Activated effector memory CD4-positive, alpha-beta T cell treated with Interleukin-2 at 50 U/mL for 16 hours (primary cell): ENCODE measurements at places on chromosomes 3 and 15.

DNA sequence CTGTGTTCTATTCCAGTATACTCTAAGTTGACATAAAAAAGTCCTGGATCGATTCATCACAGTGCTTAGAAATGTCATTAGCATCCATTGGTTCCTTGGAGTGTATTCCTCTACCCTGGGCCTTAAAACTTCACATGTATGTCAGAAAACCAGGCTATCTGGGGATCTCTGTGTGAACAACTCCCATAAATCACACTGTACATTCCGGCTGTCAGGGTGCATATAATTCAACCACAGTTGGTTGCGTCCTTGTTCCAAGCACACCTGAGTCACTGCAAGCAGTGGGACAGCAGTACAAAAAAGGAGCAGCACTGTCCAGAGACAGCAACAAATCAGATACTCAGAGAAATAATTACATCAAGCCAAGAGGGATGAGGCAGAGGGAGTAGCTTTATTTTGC lies 52.4 kb downstream of the PDZRN3 start:
- DNase-seq = no peak

DNA sequence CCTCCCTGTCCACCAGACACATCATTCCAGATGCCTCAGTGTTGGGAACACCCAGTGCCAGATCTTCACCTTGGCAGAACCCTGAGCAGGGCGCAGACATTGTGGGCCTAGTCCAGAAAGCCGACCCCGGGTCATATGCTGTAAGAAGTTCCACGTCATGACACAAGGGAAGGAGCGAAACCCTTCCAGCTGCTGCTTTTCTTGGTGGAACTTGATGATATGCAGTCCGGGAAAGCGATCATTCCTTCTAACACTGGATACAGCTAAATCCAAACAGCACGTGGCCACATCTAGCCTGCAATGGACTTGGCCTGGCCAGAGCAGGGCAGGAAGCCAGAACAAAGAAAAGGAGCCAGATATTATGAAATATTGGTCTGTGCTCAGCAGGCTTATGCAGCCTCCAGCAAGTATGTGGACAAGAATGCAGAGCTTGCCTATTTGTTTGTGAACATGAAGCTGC lies 22.0 kb downstream of the GASK1A start:
- DNase-seq = no peak

GRCh38 chr15:39426552-39427532 lies 154.0 kb upstream of the THBS1 start:
- peak; percentile 47 for DNase-seq

DNA sequence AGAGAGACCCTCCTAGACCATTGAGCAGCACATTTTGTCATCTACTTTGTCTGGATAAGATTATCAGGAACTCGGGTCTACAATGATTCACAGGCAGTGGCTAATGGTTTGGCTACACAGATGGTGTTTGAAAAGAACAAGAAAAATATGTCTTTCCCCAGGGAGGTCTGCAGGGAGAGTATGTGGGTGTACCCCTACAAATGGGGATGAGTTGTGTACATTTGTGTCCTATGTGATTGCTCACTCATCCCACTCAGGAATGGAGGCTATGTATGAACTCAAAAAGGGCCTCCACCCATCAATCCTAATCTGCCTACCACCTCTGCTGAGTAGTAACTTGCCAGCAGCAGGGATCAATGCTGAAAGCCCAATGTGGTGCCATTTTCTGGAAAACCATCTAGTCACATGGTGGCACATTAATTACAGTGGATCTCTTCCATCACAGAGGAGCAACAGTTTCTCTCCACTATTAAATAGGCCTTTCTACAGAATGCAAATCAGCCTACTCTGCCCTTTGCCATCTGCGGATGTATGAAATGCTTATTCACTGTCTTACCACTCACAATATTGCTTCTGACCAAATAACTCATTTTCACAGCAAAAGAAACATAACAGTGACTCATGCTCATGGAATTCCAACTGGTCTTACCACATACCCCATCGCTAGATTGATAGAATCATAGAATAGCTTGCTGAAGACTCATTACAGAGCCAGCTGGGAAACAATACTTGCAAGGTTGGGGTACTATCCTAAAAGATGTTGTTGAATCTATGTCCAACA lies 48.3 kb upstream of the TRIM42 start:
- DNase-seq = no peak

DNA sequence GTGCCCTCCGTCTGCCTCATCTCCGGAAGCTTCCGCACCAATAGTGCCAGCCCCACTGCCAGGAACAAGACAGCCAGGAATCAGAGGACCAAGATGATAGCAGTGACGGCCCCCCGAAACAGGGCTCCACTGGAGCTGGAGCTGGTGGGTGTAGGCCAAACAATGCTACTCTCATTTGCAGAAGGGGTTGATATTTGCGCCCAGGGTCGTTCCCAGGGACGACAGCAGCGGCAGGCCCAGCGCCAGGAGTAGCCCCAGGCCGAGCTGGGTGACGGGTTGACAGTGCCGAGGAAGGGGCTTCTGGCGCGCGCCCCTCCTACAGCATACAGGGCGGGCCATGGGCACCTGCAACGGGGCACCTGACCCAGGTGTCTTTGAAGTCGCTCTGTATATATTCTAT lies 301.4 kb downstream of the CNTN6 start:
- DNase-seq = no peak

- no peak for DNase-seq
Observed at GRCh38 chr15:30043211-30043655, 39.5 kb upstream of the GOLGA8J start.

DNA sequence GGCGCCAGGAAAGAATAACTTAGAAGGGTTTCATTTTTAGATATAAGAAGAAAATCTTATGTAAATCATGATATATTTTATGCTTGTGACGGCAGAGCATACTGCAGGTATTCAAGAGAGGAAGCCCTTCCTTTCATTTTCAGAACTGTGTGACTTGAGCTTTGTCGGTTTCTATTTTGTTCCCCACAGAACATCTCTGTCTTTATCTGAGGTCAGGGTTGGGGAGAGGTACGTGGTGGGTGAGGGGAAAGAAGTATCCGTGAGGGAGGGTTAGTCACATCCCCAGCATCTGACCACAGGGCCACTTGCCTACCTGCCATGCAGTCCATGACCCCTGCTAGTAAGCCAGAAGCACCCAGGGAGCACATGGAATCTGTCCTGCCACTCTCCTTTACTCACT lies 126.5 kb downstream of the DGKG start:
- DNase-seq = no peak
